ENCODE measurements at places on chromosomes 4 and X. TPM values are rescaled to one million over a fixed set of nuclear protein-coding genes. Genes with fewer than 3 reads are reported as not detected.

Gene FGFBP2
- 2.9 TPM for total RNA-seq

DNA sequence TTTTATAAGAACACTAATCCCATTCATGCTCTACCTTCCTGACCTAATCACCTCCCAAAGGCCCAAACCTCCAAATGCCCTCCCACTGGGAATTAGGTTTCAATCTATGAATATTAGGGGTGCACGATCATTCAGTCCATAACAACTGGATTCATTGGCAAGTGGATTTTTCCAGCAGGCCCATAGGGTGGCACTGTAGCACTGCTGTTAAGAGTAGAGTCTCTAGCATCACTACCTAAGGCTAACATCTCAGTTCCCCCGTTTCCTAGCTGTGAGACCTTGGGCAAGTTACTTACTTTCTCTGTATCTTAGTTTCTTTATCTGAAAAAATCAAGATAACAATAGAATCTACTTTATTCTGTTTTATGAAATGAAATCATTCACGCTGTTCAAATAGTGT, 315.8 kb downstream of the STIM2 start:
- H3K27me3 ChIP-seq: no peaks in the 10 kb centered on the region
- H3K4me1 ChIP-seq: no peaks in the 10 kb centered on the region
- no peaks in the 10 kb centered on the region for H3K36me3 ChIP-seq
- H3K27ac ChIP-seq: no peak overlapping the region
- H3K4me3 ChIP-seq: no peak overlapping the region

GRCh38 chr4:70651864-70652506, 14.3 kb downstream of the JCHAIN start:
- DNase-seq: no peak
- no peak overlapping the region for H3K27ac ChIP-seq
- no peaks in the 10 kb centered on the region for H3K36me3 ChIP-seq
- H3K4me1 ChIP-seq: no peaks in the 10 kb centered on the region
- H3K27me3 ChIP-seq: no peaks in the 10 kb centered on the region
- H3K4me3 ChIP-seq: no peak overlapping the region

GRCh38 chrX:10554612-10555270, 65.6 kb downstream of the MID1 start:
- no peaks in the 10 kb centered on the region for H3K36me3 ChIP-seq
- DNase-seq: no peak
- H3K27ac ChIP-seq: no peak overlapping the region
- H3K4me1 ChIP-seq: peaks cover 10% of the 10 kb centered on the region
- no peak overlapping the region for H3K4me3 ChIP-seq

Gene BMX
- 2.0 TPM for total RNA-seq

- no peaks in the 10 kb centered on the region for H3K27me3 ChIP-seq
- no peaks in the 10 kb centered on the region for H3K4me1 ChIP-seq
- no peak for DNase-seq
- H3K4me3 ChIP-seq: no peak overlapping the region
- no peak overlapping the region for H3K27ac ChIP-seq
Measured at GRCh38 chr4:138222046-138222445, 20.1 kb downstream of the SLC7A11 start.

DNA sequence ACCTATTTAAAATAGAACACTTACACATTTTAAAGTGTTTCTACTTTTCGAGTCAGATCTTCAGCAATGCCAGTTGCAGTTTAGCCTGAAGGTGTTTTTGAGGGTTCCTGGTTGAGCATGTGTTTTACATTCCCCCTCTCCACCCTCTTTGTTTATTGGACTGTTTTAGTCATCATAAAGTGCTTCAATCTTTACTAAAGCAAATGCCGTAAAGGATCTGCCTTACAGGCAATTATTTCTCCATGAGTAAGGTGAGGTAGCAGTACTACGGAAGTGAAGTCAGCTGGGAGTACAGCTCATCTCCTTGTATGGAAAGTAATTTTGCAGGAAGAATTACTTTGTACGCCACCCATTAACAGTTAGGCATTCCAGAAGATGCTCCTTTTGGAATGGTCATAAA, 36.9 kb downstream of the PDLIM5 start:
- no peaks in the 10 kb centered on the region for H3K27me3 ChIP-seq
- H3K27ac ChIP-seq: no peak overlapping the region
- H3K36me3 ChIP-seq: no peaks in the 10 kb centered on the region
- no peak for DNase-seq

DNA sequence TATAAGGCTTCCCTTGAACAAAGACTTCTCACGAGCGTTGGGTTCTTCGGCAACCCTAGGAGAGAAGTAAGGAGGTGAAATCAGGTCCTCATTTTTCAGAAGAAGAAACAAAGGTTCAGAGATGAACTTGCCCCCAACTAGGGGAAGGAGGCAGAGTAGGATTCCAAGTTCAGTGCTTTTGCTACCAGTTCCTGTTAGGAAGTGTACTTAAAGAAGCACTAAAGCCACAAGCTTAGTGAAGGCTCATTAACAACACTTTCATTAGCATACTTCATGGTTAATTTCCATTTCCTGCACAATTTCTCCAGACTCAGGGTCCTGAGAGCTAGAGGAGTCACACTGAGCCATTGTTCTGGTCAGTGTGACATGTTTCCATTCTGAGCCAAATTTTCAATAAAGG, 52.1 kb downstream of the VSIG4 start:
- H3K36me3 ChIP-seq: no peaks in the 10 kb centered on the region
- no peak overlapping the region for H3K4me3 ChIP-seq
- DNase-seq: no peak

- no peak overlapping the region for H3K27ac ChIP-seq
- H3K27me3 ChIP-seq: no peaks in the 10 kb centered on the region
- peaks cover 17% of the 10 kb centered on the region for H3K36me3 ChIP-seq
- no peak overlapping the region for H3K4me3 ChIP-seq
- peaks cover 11% of the 10 kb centered on the region for H3K4me1 ChIP-seq
Measured at GRCh38 chr4:76141241-76141640, 7.0 kb downstream of the NUP54 start.

- no peak overlapping the region for H3K4me3 ChIP-seq
- no peaks in the 10 kb centered on the region for H3K36me3 ChIP-seq
- no peaks in the 10 kb centered on the region for H3K27me3 ChIP-seq
- DNase-seq: no peak
- no peaks in the 10 kb centered on the region for H3K4me1 ChIP-seq
Measured at GRCh38 chr4:61540944-61541343, 340.8 kb downstream of the ADGRL3 start.

GRCh38 chr4:150173432-150173861, 95.2 kb downstream of the DCLK2 start:
- no peak overlapping the region for H3K27ac ChIP-seq
- H3K4me1 ChIP-seq: peaks cover 21% of the 10 kb centered on the region
- H3K36me3 ChIP-seq: no peaks in the 10 kb centered on the region
- no peaks in the 10 kb centered on the region for H3K27me3 ChIP-seq

GRCh38 chr4:83204731-83205130, 79.9 kb downstream of the COQ2 start:
- no peaks in the 10 kb centered on the region for H3K4me1 ChIP-seq
- H3K36me3 ChIP-seq: no peaks in the 10 kb centered on the region
- H3K27me3 ChIP-seq: no peaks in the 10 kb centered on the region

Gene ARHGEF6
- 16.2 TPM for total RNA-seq

DNA sequence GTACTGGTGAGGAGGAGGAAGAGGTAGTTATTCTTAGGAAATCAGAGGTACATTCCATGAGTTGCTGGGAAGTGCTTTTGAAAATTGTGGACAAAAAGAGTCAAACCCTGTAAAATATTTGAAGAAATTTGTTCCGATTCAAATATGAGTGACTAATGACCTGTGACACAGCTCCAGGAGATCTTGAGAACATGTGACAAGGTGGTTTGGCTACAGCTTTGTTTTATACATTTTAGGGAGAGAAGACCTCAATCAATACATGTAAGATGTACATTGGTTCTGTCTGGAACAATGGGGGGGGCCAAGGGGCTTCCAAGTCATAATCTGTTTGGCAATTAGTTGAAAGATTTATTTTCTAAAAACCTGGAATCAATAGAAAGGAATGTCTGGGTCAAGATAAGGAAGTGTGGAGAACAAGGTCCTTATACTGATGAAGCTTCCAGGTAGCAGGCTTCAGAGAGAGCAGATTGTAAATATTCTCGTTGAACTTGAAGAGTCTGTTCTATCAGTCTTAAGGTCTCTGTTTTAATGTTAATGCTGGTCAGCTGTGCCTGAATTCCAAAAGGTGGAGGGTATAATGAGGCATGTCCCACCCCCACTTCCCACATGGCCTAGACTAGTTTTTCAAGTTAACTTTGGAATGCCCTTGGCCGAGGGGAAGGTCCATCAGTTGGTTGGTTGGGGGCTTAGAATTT, 15.5 kb upstream of the DAPP1 start:
- H3K27me3 ChIP-seq: no peaks in the 10 kb centered on the region
- H3K36me3 ChIP-seq: no peaks in the 10 kb centered on the region
- H3K27ac ChIP-seq: no peak overlapping the region
- DNase-seq: no peak

GRCh38 chr4:41532882-41533281, 5.1 kb upstream of the LIMCH1 start:
- peaks cover 1% of the 10 kb centered on the region for H3K4me1 ChIP-seq
- no peak overlapping the region for H3K4me3 ChIP-seq
- H3K36me3 ChIP-seq: no peaks in the 10 kb centered on the region
- no peak overlapping the region for H3K27ac ChIP-seq
- H3K27me3 ChIP-seq: no peaks in the 10 kb centered on the region
- no peak for DNase-seq

- no peak for DNase-seq
- no peak overlapping the region for H3K4me3 ChIP-seq
- H3K4me1 ChIP-seq: no peaks in the 10 kb centered on the region
- no peaks in the 10 kb centered on the region for H3K27me3 ChIP-seq
Measured at GRCh38 chrX:50211510-50211909, 6.9 kb downstream of the CCNB3 start.

DNA sequence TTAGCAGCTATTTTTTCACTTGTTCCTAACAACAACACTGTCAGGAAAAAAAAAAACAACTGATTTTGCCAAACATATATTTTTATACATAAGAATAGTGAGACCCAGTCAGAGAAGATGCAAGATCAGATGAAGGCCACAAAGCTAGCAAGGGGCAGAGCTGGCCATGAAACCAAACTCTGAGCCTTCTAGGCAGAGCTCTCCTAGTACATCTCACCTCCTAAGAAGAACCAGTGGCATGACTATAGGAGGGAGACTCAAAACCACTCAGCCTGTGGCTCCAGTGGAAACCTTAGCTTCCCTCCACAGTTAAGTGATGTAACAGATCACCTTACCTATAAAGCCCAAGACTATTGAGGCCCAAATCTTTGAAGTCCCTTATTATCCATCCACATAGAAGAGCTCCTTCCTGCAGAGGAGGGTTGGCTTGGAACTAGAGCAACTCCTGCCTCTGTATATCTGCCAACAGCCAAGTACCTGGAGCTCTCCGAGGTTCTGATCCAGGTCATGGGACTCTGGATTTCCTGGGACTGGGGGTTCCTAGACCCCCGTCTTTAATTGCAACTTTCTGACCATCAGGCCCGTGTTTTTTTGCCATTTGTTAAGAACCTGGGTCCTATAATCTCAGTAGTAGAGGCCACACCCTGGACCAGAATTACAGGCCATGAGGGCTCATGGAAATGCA, 136.5 kb downstream of the SH3KBP1 start:
- no peak overlapping the region for H3K4me3 ChIP-seq
- H3K27me3 ChIP-seq: no peaks in the 10 kb centered on the region
- H3K36me3 ChIP-seq: no peaks in the 10 kb centered on the region
- no peak for DNase-seq

- H3K27ac ChIP-seq: no peak overlapping the region
- no peaks in the 10 kb centered on the region for H3K27me3 ChIP-seq
- H3K4me1 ChIP-seq: no peaks in the 10 kb centered on the region
- H3K36me3 ChIP-seq: no peaks in the 10 kb centered on the region
- no peak for DNase-seq
Measured at GRCh38 chr4:75229806-75230570, 284.2 kb downstream of the RCHY1 start.

DNA sequence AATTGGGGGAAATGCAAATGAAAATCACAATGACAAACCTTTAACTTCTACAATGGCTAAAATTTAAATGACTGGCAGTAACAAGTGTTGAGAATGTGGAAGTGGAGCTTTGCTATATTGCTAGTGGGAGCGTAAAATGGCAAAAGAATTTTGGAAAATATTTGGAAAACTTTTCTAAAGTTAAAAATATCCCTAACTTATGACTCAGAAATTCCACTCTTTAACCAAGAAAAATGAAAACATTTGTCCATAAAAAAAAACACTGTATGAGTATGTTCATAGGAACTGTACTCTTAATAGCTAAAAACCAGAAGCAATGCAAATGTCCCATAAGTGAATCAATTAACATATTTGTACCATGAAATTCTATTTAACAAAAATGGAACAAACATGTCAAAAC, 3.6 kb downstream of the TBCK start:
- no peak overlapping the region for H3K4me3 ChIP-seq
- H3K27me3 ChIP-seq: no peaks in the 10 kb centered on the region
- H3K36me3 ChIP-seq: no peaks in the 10 kb centered on the region
- DNase-seq: no peak
- no peak overlapping the region for H3K27ac ChIP-seq

Gene SPANXB1
- not detected for total RNA-seq

Gene ATP8A1
- total RNA-seq: 10.8 TPM

Gene HSFX2
- total RNA-seq: not detected

Gene HPSE
- 1.7 TPM for total RNA-seq

DNA sequence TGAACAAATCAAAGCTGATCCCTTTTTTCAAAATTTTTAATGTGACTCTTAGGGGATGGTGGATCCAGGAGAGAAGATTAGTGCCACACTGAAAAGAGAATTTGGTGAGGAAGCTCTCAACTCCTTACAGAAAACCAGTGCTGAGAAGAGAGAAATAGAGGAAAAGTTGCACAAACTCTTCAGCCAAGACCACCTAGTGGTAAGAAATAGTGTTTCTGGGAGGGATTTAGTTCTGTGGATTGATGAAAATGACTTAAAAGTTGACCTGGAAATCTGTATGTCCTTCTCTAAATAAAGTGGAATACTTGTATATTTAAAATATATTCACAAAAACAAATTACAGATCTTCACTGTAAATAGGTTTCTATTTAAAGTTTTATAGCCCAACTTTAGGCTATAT, 29.2 kb downstream of the NUDT9 start:
- DNase-seq: no peak
- no peaks in the 10 kb centered on the region for H3K27me3 ChIP-seq
- H3K4me3 ChIP-seq: no peak overlapping the region
- no peak overlapping the region for H3K27ac ChIP-seq
- H3K36me3 ChIP-seq: peaks cover 44% of the 10 kb centered on the region

Gene KIAA1210
- total RNA-seq: not detected

- H3K27ac ChIP-seq: no peak overlapping the region
- no peak overlapping the region for H3K4me3 ChIP-seq
- DNase-seq: no peak
- no peaks in the 10 kb centered on the region for H3K4me1 ChIP-seq
Measured at GRCh38 chr4:15811703-15812337, 33.7 kb downstream of the CD38 start.

- no peaks in the 10 kb centered on the region for H3K27me3 ChIP-seq
- no peaks in the 10 kb centered on the region for H3K4me1 ChIP-seq
- no peak overlapping the region for H3K27ac ChIP-seq
Measured at GRCh38 chrX:41863343-41864203, 59.8 kb downstream of the CASK start.

Gene FRMD7
- not detected for total RNA-seq

GRCh38 chr4:185108669-185109068, 34.4 kb upstream of the SLC25A4 start:
- H3K27me3 ChIP-seq: no peaks in the 10 kb centered on the region
- no peak overlapping the region for H3K27ac ChIP-seq
- no peaks in the 10 kb centered on the region for H3K36me3 ChIP-seq
- peaks cover 12% of the 10 kb centered on the region for H3K4me1 ChIP-seq
- H3K4me3 ChIP-seq: no peak overlapping the region

Gene ITM2A
- total RNA-seq: 89.4 TPM

Gene CHIC1
- total RNA-seq: 9.1 TPM

Data from vagina (tissue), 2 donors.